ENCODE measurements at places on chromosomes 3 and 15. TPM values are rescaled to one million over a fixed set of nuclear protein-coding genes. Genes with fewer than 3 reads are reported as not detected.

The RHOV gene
- polyA plus RNA-seq: 1.4 TPM

The NANOGP8 gene
- polyA plus RNA-seq: 0.22 TPM

The HLTF gene
- 40.3 TPM for polyA plus RNA-seq

The ADPRH gene
- polyA plus RNA-seq: 7.0 TPM

The GOLGA8S gene
- 0.91 TPM for polyA plus RNA-seq

The SNX22 gene
- polyA plus RNA-seq: 1.1 TPM

The NR1I2 gene
- polyA plus RNA-seq: 0.54 TPM

The EPHB1 gene
- 5.0 TPM for polyA plus RNA-seq

The SI gene
- polyA plus RNA-seq: not detected

The ZNF619 gene
- 7.2 TPM for polyA plus RNA-seq

The IL17RB gene
- polyA plus RNA-seq: 14.2 TPM

The EFCAB12 gene
- polyA plus RNA-seq: 3.2 TPM

The RTP1 gene
- not detected for polyA plus RNA-seq

DNA sequence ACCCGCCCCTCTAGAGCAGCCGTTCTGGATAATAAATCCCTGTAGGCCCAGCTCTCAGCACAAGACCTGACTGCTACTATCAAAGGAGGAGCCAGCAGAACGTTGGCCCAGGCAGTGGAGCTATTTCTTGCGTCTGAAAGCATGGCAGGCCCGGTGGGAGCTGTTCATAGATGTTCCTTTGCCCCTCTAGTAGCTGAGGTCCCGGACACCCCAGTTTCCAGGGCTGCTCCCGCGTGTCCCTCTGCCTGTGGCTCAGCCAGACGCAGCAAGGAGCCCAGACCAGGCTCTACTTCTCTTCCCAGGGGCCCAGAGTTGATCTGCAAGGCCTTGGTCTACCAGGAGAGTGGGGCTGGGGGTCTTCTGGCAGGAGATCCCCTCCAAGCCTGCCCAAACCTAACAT, 76.1 kb downstream of the FAM174B start:
- no peak for DNase-seq

GRCh38 chr3:107958146-107958545, 132.7 kb downstream of the CD47 start:
- no peak for DNase-seq

GRCh38 chr3:114034787-114035545, 21.4 kb downstream of the CCDC191 start:
- no peak for DNase-seq

- DNase-seq: no peak
These were observed 44.8 kb downstream of the CCDC12 start for GRCh38 chr3:46931631-46932331.

GRCh38 chr3:117721866-117722265, 1012.3 kb downstream of the TUSC7 start:
- no peak for DNase-seq

DNA sequence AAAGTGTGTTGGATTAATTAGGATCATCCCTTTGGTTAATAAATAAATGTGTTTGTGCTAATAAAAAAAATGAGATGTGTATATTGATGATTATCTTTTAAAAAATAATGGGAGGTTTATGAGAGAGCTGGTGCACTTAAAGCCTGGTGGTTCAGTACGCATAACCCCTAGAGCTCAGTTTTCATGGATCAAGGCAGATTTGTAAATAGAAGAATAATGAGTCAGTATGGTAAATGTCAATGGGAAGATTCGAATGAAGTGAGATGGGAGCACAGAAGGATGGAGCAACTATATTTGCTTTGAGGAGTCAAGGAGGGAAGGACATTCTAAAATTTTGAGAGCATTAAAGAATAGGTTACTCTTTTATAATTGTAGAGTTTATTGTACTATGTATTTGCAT, 35.4 kb downstream of the AKAP13 start:
- DNase-seq: no peak

DNA sequence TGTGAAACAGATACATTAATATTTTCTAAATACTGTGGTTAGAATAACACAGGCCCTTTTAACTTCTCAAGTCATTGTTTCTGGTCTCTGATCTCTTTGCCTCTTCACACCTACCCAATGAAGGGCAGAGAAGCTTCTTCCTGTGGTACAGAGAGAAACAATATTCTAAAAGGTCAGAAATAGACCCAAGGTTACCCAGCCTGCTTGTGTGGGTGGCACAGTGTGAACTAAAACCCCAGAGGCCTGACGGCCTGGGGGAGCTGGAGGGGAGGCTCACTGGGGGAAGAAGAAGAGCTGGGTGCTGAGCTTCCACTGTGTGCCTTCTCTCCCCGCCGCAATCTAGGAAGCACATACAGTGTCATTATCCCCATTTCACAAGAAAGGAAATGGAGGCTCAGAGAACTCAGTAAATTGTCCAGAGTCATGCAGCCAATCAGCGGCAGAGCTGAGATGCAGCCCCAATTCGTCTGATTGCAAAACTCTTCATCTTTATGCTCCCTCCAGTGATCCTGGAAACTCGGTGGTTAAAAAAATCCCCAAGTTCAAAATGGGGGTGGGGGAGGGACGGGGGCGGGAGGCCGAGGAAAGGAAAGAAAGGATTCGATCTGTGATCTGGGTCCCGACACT, 64.1 kb upstream of the HEG1 start:
- DNase-seq: no peak

DNA sequence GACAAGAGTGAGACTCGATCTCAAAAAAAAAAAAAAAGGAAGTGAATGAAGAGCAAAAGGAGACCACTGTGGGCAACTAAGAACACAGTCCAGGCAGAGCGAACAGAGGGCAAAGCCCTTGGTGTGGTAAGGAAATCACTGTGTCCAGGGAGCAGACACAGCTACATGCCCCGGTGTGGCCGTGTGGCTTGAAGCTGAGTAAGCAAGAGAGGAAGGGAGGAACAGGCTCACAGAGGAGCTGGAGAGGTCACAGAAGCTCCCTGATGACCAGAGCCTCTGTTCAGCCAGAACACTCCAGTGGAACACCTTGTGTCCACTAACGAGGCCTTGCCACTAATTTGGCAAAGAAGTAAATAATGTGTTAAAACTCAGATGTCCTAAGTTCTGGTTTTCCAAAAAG, 60.6 kb upstream of the GATA2 start:
- DNase-seq: no peak

DNA sequence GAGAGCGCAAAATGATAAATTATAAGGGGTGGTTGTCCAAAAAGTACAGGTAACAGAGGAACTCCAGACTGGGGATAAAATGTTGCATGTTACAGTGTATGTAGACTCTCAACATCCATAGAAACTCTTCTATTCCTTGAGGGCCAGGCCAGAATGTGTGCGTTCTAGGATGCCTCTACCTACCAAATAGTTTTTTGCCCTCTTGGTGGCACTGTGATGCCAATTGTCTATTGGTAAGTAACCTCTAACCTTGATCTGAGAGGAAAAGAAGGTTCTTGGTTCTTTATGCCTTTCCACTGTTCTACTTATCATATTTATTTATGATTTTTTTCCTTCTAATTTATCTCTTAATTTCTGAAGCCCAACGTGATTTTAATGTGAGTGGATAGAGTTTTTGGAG, 424.6 kb downstream of the GRM7 start:
- no peak for DNase-seq

DNA sequence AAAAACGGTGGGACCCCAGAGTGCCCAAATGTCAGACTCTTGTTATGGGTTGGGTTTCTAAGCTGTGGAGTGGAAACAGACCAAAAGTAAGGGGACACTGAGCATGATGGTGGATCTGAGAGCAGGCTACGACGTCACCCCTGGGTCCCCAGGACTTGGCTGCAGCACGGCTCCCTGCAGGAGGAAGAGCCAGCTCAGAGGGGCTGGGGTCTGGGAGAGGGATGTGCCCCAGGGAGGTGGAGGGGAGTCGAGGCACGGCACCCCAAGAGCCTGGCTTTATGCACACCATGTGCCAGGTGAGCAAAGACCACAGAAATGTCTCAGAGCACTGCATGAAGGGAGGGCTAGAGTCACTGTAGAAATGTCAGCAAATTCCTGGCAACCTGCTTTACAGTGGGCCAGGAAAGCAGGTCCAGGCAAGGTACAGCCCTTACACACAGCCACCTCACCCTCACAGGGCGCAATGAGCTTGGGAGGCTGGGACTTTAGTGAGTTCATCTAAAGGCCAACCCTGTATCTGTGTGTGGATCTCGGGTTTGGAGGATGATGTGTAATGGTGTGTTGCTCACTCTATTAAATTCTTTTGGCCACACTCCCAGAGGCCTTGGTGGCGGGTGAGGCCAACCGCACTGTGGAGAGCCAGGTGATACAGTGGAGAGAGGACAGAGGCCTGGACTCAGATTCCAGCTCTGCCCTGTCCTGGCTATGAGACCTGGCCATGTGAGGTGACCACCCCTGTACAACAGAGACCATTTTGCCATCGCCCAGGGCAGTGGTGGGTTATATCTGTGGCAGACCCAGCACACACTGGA, 14.1 kb downstream of the CTSH start:
- DNase-seq: no peak

DNA sequence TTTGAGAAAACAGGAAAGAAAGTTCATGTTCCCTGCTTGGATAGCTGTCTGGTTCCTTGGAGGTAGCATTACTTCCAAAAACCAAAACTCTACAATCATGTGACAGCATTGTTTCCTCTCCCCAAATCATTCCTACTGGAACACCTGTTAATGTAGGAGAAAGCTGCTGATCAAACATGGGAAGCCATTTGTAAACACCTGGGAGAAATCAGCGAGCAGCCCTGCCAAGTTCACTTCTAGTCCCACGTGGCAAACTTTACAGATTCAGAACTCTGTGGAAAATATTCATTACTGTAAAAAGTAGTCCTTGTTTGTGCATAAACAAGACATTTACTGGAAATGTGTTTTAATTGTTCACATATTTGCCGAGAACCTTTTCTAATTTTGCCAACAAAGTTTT, 275.5 kb upstream of the AZI2 start:
- no peak for DNase-seq

GRCh38 chr15:61661791-61662190, 398.5 kb downstream of the VPS13C start:
- no peak for DNase-seq

DNA sequence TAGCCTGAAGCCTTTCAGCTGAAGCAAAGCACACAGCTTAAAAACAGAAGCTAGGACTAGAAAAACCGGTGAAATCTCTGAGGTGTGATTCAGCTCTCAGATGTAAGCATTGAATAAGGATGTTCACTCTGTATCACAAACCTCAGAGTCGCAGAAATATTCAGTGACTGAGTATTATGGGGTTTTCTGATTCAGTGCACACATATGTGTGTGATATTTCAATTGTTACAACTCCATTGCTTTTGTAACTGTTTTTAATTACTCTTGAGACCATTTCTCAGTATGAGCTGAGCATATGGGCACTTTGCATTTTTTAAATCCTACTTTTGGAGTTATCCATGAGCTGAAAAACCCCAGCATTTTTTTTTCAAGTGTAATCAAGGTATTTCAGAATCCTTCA, 868.8 kb downstream of the NTRK3 start:
- DNase-seq: no peak

DNA sequence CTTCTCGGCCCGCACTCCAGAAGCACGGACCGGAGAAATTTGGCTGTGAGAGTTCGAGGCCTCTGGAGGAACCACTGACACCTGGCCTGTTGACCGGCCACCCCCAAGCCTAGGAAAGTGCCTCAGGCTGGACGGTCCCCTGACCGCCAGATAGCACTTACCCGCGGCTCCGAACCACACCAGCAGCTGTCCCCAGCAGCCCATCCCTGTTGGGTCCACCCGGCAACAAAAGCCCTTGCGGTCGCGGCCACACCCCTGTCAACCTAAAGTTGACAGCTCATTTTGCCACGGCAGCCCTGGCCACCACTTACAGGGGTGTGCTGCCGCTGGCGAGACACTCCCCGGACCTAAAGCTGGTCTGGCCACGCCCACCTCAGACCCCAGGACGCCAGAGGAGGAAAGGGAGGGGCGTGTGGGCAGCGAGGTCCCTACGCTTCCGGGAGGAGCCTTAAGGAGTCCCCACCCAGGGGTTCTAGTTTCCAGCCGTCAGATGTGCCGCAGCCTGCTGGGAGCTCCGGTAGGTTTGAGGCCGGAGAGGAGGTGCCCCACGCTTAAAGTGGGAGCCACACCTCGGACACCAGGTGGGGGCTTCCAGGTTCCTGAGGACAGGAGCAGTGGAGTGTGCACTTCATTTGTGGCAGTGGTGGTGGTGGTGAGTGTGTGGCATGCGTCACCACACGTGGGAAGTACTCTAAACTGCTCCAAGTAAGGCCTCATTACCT, at the start of gene LTK:
LTK (minus strand) TSS at position 322 of the 722 bp plus-strand sequence; CDS start at position 204, 118 bp downstream.
- no peak for DNase-seq

DNA sequence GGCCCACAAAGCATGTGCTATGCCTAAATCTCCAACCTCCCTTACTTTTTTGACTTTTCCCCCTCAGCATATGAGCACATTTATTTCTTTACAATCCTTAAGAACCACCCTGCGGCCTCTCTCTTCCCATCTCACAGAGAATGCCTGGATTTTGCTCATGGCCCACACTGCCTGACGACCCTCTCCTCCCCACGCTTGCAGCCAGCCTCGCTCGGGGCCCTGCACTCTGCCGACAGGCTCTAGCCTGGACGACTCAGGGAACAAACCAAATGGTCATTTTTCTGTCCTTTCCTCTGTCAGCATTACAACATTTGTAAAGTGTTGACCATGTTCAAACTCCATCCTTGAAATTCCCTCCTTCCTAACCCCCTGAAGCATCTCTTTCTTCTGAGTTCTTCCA, 11.7 kb downstream of the HES1 start:
- DNase-seq: no peak

DNA sequence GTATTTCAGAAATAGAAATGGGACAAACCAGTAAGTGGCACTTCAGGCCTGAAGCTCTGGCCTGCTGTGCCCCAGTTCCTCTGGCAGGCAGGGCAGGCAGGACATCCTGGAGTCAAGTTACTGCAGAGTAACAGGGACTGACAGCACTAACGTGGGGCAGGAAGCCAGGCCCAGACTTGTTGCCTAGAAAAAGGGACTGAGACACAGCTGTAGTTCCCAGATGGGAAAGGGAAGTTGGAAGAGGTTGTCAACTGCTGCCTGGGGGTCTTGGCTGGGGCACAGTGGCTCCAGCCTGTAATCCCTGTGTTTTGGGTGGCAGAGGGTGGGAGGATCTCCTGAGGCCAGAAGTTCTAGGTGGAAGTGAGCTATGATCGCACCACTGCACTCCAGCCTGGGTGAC, 171.9 kb downstream of the FMN1 start:
- DNase-seq: no peak

- no peak for DNase-seq
These were observed 230.4 kb downstream of the PLCL2 start for GRCh38 chr3:17115186-17115585.

DNA sequence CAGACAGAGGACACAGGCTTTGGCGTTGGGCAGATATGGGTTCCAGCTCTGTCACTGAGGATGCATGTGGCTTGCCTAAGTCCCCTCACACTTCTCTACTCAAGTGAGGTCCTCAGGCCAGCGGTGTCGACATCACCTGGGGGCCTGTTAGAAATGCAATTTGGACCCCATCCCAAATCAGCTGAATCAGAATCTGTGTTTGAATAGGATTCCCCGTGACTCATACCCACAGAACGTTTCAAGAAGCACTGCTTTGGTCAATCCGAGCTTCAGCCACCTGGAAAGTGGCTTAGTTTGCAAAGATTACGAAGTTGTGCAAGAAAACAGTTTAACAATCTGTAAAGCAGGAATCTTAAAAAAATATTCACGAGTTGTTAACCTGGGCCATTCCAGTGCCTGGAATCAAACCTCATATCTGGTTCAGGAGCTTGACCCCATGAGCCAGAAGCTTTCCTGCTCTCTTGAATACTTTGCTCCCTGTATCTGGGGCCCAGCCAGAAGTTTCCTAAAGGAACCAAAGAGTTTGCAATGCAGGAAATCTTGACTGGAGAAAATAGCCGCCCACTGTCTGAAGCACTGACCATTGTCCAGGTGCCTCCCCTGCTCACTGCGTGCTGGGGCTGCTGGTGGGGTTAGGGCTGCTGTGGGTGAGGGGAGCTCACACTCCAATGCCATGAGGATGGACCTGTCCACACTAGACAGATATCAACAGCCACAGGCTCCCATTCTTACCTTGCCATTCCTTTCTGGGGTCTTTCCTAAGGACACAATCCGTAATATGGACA, 208.5 kb upstream of the LINGO1 start:
- no peak for DNase-seq

All from right renal cortex interstitium (tissue), 3 donors.